ENCODE measurements at places on chromosomes 1 and 21.

DNA sequence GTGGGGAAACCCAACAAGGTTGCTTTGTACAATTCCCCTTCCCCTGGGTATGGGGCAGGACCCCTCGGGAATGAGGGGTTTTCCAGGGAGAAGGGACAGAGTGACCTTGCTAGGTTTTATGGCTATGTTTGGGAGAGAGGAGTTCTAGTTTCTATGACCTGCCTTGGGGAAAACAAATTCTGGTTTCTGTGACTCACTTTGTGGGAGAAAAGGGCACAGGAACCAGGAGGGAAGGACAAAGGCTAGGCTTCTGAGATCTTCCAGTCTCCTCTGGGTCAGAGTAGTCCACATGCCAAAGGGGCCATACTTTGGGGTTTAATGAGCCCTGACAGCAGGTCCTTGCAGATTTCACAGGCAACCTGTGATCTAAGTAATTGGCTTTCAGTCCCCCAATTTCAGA lies 5.5 kb upstream of the PTGER3 start:
- DNase-seq, result no peak

DNA sequence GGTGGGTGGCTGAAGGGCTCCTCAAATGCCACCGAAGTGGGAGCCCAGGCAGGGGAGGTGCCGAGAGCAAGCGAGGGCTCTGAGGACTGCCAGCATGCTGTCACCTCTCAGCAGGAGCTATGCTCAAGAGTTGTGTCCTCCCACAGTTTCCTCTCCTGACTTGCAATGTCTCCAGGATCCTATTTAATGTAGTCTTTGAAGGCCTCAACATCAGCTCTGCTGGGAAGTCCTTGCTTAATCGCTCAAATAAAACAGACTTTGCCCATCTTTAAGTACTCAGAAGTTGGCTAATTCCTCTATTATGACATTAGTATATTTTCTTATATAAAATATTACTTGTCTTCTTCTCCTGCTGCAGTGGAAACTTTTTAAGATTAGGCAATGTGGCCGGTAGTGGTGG lies 154.2 kb upstream of the NRIP1 start:
- no peak for DNase-seq

- DNase-seq, result no peak
Measured at GRCh38 chr1:3237570-3237969, 168.6 kb downstream of the PRDM16 start.

DNA sequence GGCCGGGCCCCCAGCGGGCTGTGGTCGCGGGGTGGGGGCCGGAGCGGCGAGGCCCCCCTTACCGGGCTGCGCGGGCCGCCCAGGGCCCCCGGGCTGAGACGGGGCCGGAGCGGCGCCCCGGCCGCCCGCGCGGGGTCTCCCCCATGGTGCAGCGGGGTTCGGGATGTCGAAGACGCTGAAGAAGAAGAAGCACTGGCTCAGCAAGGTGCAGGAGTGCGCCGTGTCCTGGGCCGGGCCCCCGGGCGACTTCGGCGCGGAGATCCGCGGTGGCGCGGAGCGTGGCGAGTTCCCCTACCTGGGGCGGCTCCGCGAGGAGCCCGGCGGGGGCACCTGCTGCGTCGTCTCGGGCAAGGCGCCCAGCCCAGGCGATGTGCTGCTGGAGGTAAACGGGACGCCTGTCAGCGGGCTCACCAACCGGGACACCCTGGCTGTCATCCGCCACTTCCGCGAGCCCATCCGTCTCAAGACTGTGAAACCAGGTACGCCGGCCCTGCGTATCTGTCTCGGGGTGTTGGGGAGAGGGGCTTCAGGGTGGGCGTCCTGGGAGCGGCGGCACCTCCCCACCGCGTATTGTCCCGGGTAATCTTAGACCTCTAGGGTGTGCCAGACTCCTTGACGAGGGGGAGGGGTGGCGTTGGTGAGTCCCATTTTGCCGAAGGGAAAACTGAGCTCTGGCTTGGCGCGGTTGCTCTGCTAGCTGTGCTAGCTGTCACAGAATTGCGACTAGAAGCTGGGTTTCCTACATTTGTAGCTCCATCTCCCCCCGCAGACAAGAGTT lies 745 bp downstream of the MAGI3 start:
- DNase-seq, result no peak

- no peak for DNase-seq
Measured at GRCh38 chr1:214327514-214327913, 46.6 kb downstream of the SMYD2 start.

DNA sequence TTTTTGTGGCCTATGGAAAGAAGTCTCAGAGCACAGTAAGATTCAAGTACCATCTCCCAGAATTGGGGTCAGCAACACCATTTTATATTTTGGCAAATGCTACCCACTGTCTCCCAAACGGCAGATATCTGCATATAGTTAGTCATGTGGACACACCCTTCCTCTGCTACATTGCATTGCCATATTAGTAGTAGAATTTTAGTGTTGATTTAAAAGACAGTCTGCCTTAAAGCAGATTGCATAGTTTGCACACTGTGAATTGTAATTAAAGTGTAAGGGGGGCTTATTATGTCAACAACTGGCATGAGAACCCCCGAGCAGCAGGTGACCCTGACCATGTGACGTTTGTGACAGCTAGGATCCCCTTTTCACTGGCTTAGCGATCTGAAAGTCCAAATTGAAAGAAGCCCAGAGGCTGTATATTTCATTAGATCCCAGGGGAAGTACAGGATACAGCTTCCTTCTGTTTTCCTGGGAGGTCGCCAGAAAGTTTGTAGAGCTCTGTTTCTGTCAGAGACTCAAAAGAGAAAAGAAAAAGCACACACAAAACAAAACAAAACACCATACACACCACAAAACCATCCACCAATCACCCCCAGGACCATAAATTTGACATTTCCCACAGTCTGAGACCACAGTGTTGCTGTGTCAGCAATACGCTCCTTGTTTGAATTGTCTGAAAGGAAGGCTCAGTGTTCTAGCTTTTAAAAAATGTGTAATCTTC lies 172.4 kb downstream of the NFIA start:
- no peak for DNase-seq

DNA sequence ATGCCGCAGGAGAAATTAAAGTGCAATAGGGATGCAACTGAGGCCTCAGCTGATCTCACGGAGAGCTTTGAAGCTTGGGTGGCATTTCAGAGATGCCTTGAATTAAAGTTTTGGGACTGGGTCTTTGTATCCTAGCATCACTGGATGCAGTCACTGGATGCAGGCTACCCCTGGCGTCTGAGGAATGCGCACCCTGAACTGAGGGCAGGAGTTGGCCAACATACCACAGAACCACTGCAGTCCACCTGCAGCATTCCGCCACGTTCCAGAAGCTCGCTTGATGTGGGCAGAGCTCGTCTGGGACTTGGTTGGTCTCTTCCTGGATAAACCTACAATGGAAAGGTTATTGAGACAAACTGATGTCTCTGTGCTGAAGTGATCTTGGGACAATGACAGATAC lies 34.1 kb upstream of the IGSF5 start:
- DNase-seq, result no peak

DNA sequence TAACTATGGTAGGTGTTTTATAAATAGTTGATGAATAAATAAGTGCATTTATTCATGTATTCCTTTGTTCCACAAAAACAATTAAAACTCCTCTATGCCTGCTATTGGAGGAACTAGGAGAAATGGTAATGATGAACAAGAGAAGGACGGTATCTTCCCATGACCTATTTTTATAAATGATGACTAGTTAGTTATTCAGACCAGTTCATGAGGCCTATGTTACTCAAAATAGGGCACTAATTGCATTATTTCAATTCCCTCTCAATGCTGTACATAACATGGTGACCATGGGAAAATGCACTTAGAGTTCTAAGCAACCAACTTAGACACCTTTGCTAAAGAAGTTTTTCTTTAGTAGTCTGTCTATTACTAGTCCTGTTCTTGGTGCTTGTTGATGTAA lies 53.1 kb downstream of the XCL1 start:
- DNase-seq, result no peak

GRCh38 chr1:97636941-97637340 lies 283.9 kb downstream of the DPYD start:
- no peak for DNase-seq

DNA sequence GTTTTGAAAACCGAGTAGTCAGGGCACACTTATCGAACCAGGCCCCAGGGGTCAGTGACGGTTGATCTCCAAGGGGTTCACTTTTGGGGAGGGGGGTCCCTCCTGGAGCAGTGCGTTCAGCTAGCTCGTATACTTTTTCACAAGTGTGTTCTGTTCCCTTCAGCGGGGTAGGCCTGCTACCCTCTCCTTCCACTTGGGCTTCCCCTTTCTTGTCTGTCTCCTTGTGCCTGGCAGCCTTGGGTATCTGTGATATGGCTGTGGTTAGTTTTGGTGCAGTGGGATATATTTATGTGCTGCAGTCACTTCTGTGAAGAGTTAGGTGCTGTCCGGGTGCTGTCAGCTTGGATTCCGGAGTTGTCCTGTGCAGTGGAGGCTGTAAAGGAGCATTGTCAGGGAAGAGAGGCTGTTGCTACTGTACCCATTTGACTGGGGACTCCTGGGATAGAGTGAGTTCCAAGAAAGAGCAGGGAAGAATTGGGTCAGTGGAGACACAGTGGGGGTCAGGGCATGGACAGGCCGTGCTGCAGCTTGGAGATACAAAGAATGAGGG lies 29.7 kb downstream of the ADARB1 start:
- DNase-seq, result no peak

DNA sequence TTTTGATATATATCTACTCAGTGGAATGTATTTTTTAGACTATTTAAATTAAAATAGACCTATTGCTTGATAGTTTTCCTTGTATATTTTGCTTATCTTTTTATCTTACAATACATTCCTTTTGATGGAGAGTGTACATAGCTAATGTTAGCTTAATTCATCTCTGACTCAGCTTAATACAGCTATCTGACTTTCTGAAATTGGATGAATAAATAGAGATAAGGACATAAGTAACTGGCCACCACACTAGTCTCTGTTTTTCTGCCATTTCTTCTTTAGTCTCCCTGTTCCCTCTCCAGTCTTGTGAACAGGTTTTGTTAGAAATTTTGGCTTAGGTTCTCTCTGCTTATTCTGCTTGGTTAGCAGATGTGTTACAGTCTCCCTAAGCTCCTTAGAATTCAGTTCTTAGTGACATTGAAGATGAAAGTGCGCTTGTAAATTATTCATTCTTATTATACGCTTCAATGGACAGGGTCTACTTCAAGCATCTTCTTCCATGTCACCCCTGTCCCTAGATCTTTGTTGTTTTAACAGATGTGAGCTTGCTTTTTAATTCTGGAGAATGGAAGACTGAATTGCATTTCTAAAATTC lies 59.6 kb downstream of the XPR1 start:
- DNase-seq, result no peak

DNA sequence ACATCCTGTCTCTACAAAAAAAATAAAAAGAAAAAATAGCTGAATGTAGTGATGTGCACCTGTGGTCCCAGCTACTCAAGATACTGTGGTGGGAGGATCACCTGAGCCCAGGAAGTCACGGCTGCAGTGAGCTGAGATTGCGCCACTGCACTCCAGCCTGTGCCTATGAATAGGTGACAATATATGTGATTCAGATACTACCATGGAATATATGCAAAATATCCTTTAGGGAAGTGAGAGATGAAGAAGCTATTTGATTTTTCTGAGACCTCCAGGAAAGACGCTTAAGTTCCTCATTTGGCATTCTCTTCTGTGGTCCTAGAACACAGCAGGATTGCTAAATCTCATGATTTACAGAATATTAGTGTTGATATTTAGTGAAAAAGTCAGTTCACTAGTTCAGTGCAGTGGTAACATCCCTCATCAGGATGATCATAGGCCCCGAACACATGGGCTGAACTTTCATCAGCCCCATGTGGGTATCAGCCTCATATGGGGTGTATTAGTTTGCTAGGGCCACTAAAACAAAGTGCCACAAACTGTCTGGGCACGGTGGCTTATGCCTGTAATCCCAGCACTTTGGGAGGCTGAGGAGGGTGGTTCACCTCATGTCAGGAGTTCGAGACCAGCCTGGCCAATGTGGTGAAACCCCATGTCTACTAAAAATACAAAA lies 6.0 kb upstream of the VASH2 start:
- DNase-seq, result no peak

DNA sequence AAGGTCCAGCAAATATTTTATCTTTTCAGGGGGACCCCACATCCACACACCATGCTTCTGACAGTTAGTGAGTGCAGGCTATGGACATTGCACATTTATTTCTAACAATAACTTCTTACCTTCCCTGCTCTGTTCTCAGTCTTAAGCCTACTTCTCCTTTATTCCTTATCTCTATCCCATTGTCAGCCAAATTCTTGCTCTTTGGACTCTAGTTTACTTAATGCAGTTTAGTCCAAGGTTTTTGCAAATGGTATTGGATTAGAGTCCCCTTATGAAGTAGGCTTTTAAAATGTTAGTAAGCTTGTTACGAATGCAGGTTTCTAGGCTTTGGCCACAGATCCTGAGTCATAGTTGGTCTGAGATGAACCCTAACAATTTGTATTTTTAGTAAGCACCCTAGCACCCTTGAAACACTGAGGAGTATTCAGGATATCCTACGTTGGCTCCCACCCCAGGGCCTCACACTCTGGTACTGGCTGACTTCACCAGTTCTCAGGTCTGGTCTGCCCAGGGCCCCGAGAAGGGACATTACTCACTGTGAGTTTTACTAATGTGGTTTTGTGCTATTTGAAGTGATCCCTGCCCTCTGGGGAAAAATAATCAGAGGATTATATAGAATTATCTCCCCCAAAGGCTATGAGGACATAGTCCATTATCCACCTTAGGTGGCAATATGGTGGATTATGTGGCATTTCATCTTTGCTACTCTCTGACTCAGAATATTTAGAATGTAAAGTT lies 239.5 kb downstream of the TGFB2 start:
- no peak for DNase-seq

DNA sequence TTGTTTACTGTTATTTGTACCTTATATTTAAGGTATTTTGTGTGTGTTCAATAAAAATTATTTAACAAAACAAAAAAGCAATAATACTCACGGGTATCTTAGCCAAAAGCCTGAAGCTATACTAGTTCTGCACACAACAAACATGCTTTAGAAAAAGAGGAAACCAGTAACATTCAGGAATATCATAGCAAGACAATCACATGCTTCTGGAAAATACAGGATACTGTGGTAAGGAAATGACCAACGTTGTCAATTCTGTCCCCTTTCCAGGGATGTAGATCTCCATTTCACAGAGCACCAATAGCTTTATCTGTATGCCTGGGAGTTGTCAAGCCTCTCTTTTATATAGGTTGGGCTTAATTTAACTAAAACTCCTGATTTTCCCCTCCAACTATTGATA lies 288.4 kb downstream of the SMYD3 start:
- DNase-seq, result no peak

- DNase-seq, result no peak
Measured at GRCh38 chr1:19785660-19786059, 14.1 kb downstream of the TMCO4 start.

- no peak for DNase-seq
Measured at GRCh38 chr21:33206771-33207281, 22.9 kb upstream of the IFNAR2 start.

- DNase-seq, result no peak
Measured at GRCh38 chr1:231885209-231885854, 258.7 kb downstream of the DISC1 start.

GRCh38 chr1:224783006-224783651 lies 146.3 kb upstream of the DNAH14 start:
- DNase-seq, result no peak

- DNase-seq, result no peak
Measured at GRCh38 chr21:39079617-39080016, 103.6 kb downstream of the PSMG1 start.

- DNase-seq, result no peak
Measured at GRCh38 chr1:186569856-186570255, 108.9 kb upstream of the PDC start.

- no peak for DNase-seq
Measured at GRCh38 chr21:40796464-40796863, 50.5 kb downstream of the DSCAM start.

All from iPS DF 6.9 (cell line).